ENCODE measurements at places on chromosomes 4 and X. TPM values are rescaled to one million over a fixed set of nuclear protein-coding genes. Genes with fewer than 3 reads are reported as not detected.

Gene EIF1AX
- 28.1 TPM for total RNA-seq

Gene FOXP3
- total RNA-seq, result not detected

Gene TSPAN7
- total RNA-seq, result not detected

Gene DACH2
- not detected for total RNA-seq

Gene S100G
- total RNA-seq, result not detected

Gene WDR17
- 0.26 TPM for total RNA-seq

Gene F11
- total RNA-seq, result not detected

Gene DLG3
- total RNA-seq, result 7.9 TPM

Gene IL2RG
- not detected for total RNA-seq

Gene GUCY1B1
- 1.4 TPM for total RNA-seq

Gene SYTL5
- 0.35 TPM for total RNA-seq

Gene MAGEB1
- not detected for total RNA-seq

Gene LGI2
- total RNA-seq, result 0.94 TPM

Gene SEPTIN11
- total RNA-seq, result 349 TPM
